ENCODE measurements at places on chromosomes 4 and X.
A peak's percentile ranks its signal among the peaks of the same experiment; 100 is the strongest.

- no peak for DNase-seq
Observed at GRCh38 chr4:124902001-124902515, 189.5 kb upstream of the ANKRD50 start.

DNA sequence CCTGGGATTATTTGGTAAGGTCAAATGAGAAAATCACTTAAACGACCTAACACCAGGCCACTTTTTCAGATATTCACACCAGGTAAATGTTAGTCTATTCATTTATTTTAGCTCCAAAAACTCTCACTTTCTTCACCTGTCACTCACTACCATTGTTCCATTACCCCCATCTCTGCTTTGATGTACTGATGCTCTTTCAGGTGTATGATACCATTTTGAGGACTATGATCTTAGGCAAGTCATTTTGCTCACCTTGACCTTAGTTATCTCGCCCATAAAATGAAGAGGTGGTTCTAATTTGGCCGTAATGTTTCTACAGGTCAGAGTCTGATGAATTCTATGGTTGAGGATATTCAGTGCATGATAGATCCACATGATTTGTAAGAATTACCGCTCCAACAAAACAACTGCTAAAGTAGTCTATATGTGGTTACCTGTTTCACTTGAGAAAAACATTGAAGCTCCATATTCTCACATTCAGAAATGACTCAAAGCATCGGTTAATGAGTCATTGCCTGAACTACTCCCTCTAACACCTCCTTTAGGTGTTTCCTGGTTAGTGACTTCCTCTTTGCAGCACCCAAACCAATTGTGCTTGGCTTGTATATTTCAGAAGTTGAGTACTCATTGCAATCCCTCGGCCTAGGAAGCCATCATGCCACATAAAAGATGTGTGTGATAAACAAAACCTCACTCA lies 4.5 kb downstream of the DTHD1 start:
- DNase-seq, result no peak

DNA sequence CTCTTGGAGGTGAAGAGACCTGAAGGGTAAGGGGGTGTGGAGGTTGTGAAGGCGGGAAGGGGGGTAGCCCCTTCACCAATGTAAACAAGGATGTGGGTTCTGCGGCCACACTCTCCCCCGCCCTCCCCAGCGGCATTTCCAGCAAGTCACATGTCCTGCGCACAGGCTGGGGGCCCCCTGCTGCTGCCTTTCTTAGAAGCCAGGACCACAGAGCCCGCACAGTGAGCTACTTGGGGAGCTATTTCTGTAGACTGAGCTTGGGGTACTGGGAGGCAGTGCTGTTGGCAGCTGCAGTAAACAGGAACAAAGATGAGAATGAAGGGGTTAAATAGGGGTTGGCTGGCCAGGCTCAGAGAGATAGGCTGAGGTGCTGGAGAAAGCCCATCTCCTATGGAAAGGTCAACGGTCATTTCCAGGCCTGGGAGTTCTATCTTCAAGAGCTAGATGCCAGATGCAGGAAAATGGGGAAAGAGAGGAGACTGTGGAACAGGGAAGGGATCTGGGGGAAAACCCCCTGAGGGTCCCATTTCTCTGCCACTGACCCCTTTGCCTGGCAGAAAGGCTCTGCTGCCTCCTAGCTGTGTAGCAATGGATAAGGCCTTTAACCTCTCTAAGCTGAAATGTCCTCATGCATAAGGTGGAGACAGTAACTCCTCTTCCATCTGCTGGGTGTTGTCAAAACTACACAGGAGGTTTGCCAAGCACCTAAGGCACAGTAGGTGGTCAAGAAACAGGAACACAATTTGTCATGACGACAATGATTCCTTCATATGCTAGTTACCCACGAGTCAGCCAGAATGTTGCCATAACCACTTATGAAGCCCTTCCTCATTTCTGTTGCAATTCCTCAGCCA lies 18.5 kb upstream of the PIM2 start:
- peak; percentile 95 for DNase-seq

- no peak for DNase-seq
Observed at GRCh38 chr4:128275346-128275745, 12.3 kb downstream of the PGRMC2 start.

DNA sequence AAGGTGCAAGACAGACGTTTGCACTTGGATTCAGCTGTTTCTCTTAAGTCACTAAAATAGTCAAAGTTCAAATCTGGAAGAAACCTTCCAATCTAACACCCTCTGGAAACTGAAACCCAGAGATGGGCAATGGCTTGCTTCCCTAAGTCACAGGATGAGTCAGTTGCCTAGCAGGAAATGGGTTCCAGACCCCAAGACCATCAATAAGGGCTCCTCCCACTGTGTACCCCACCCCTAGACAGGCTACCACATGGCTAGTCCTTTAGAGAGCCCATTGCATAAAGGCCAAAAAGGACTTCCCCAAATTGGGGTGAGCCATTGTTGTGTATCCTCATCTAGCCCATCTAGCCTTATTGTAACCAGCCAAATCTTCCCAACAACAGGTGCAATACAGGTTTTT lies 216.2 kb downstream of the HS6ST2 start:
- no peak for DNase-seq

DNA sequence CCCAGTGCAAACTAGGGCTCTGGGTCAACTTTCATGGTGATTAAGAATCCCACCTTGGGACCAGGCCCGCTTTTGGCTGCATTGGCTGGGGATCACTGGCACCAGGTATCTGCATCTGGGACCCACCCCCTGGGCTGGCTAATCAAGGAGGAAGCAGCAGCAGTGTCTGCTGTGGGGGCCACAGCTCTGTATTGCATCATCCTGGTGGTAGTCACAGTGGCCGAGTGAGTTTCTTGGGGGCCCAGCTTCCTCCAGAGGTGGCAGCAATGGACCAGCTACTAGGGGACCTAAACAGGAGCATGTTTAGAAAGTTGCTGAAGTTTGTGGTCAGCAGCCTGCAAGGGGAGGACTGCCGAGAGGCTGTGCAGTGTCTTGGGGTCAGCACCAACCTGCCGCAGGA lies 15.7 kb downstream of the LNX1 start:
- DNase-seq, result no peak

DNA sequence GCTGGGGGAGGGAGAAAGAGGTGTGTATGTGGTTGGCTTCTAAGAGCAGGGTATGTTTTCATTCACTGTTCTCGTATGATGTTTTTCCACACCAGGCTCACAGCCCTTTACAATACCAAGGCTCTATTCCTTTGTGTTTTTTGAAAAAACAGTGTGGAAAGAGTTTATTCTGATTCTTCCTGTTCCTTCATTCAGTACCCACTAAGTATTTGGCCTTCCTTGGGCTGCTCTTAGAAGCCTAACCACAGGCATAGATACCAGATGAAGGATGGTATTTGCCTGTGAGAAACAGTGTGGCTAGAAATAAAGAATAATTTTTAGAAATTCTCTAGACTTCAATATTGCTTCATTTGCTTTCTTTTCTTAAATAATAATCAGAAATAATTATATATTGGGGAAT lies 518.0 kb upstream of the DIPK2B start:
- DNase-seq, result no peak

DNA sequence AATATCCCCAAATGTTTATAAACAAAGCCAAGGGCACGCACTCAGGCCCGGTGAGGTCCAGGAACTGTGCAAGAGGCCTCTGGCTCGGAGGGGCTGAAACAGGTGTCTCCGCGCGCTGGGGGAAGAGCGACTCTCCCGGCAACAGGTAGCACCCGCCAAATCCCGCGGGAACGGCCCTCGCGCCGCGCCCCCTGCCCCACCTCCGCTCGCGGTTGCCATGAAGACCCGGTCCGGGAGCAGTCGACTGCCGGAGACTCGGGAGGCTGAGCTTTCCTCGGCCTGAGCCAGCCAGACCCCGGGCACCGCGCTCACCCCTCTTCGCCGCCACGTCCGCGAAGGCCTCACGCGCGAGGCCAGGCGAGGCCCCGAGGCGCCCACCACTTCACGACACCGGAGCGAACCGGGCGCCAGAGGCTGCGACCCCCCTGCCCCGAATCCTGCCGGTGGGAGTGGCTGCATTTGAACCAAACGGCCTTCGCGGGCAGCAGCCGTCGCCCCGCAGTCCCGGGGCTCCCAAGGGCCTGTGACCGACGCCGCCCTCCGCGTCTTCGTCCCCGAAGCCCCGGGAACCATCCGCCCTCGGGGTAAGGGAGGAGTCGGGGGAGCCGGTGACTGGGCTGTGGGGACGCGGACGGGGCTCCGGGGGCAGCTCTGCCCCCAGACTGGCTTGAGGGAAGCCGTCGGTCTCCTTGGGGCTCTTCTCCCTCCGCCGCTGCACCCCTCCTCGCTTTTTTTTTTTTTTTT lies at the start of gene NSUN7:
Gene NSUN7 (plus strand): TSS at position 239 of the 744 bp plus-strand sequence. CDS start 739 bp downstream, outside the sequence.
- DNase-seq, result peak; percentile 32

GRCh38 chrX:72045552-72046277 lies 86.0 kb downstream of the RTL5 start:
- no peak for DNase-seq

DNA sequence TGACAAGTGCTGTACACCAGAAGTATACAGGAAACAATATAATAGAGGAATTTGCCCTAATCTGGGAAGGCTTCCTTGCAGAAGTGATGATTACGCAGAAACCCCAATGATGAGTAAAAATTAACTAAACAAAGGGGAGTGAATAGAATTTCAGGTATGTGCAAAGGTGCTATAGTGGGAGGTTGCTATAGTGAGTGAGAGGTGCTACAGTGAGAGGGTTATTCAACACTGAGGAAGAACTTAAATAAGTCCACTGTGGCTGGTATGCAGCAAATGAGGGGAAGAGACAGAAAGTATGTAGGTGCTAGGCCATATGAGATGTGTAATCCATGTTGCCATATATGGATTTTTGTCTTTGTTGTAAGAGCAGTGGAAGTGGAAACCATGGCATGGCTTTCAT lies 69.5 kb downstream of the TRIM2 start:
- DNase-seq, result no peak

GRCh38 chrX:39874202-39874816 lies 223.4 kb downstream of the BCOR start:
- peak; percentile 58 for DNase-seq

DNA sequence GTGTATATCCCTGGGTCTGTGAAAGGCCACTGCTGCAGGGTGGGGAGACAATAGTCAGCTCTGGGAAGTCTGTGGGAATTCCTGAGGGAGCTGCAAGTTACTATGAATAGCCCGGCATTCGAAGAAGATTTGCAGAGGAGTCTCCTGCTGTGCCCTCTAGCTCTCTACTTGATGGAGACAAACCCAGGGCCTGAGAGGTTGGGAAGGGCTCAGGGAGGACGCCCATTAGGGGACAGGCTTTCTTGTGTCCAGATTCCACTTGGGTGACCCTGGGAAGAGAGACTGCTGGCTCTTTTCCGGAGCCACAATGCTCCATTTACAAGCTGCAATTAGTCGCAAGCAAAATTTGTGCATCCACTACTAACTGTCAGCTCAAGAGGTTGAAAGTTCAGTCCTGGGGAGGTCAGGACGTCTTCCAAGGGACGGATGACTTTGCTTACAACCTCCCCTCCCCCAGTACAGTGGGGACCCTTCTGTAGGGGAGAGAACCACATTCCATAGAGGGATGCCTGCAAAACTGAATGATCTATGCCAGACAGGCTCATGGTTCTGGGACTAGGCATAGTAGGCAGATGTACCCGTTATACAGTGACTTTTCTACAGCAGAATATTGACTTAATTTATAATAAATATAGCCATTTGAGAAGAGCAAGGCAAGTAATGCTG lies 48.2 kb upstream of the PHOX2B start:
- DNase-seq, result no peak

DNA sequence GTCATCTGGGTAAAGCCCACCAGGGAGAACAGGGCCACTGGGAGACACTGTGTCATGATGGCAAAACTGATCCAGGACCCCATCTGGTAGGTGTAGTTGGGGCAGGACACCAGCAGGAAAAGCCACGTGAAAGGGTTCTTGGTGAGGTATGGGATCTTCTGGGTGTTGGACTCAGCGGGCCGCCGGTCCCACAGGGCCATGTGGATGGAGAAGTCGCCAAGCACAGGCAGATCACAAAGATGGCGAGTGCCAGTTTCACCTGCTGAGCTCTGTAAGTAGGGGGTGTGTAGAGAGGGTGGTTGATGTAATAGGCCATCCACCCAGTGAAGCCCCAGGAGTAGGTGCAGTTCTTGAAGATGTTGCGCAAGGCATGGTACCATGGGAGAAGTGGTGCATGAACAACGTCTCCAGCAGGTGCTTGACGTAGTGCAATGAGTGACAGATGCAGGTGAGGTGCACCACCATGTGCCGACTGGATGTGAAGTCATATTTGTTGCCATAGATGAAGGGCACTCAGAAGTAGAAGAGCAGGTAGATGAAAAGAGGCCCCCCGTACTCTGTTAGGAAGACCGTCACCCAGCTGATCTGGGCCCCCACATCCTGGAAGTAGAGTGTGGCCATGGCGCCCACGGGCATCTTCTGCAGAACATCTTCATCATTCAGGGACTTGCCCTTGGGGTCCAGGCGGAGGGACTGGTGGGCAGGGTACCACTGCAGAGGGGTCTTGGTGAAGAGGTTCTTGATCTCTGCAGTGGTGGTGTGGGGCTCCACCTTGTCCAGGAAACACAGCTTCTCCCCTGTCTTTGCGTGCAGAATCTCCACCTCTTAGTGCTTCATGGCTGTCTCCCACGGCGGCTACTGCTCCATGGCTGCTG lies 249.3 kb downstream of the ANKRD50 start:
- no peak for DNase-seq

DNA sequence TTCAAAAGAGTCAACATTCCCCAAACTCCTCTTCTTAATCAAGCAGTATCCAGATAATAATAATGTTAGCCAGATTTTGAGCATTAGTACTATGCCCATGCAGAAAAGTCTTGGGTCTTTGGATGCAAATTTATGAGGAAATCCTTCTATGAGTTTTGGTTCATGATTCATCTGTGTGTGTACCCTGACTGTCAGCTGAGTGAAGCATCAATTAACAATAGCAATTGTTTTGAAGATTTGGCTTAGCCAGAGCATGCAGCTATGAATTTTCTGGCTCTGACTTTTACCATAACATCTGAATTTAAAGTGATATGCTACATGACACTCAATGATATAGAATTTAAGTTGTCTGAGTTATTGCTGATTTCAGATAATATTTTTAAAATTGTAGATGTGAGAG lies 145.8 kb downstream of the KLHL4 start:
- no peak for DNase-seq

GRCh38 chr4:108370291-108371141 lies 201.8 kb upstream of the LEF1 start:
- DNase-seq, result no peak

GRCh38 chrX:30147996-30148643 lies 67.2 kb upstream of the MAGEB2 start:
- DNase-seq, result no peak

- DNase-seq, result no peak
Observed at GRCh38 chr4:87103691-87104187, 116.7 kb downstream of the KLHL8 start.

Data from activated CD4-positive, CD25-positive, alpha-beta regulatory T cell treated with anti-CD3 and anti-CD28 coated beads, Interleukin-2, amount 50 U/mL, for 72 hours (primary cell).